ENCODE measurements at places on chromosomes 2 and 18.
A peak's percentile ranks its signal among the peaks of the same experiment; 100 is the strongest.

GRCh38 chr2:117674172-117674571 is 140.3 kb upstream of the DDX18 start:
- DNase-seq, result no peak

GRCh38 chr2:116877274-116877673 is 937.2 kb upstream of the DDX18 start:
- no peak for DNase-seq

DNA sequence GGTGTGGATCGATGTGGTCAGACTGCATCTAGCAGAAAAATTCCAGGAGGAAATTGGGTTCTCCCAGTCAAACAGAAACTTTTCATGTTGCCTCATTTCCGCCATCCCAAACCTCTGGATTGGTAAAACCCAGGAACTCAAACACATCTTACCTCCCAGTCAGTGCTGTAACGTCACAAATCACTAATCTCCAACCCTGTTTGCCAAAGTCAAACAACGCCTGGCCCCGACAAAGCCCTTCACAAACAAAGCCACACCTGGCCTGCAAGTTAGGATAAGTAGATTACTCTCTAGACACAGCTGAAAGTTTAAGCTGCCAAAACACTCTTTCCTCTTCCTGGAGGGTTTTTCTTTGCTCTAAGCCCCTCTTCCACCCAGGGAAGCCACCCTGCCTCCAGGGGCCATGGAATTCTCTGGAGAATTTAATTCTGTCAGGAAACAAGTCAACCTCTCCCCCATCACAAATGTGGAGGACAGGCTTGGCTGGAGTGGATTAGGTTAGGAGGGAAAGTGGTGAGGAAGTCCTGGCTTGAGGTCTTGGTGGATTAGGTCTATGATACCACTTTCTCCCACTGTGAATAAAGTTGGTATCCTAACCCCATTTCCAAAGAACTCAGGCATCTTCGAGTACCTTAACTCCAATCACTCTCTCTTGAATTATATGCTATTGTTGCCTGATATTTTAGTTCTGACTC is 86.7 kb downstream of the LYPD6B start:
- no peak for DNase-seq

GRCh38 chr2:116109471-116109870 is 1667.0 kb downstream of the DPP10 start:
- no peak for DNase-seq

DNA sequence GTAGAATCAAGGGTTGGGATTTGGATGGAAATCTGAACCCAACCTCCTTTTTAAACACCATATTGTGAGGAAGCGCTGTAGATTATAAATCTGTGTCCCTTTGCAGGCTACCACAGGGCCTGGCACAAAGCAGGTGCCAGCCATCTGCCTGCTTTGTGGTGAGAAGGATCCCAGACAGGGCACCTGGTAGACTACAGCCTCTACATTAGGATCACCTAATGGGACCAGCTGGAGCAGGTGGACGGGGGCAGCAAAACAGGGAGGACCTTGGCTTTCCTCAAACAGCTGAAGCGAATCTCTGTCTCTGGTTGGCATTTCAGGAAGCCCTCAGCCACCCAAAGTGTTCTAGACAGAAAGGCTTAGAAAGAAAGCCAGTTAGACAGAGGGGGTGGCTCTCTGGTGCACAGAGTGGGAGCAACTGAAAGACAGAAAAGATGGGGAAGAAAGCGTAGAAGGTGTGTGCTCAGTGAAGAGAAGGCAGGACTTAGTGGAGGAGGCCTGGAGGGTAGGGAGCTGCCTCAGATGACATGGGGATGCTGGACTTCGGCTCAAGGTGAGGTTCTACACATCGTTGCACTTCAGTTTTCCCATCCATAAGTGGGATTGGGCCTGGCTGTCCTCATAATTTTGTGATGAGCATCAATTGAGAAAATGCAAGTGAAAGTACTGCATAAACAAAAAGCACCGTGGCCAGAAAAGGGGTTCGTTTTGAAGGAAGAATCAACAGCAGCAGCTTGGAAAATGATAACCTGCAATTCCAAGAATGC is 350.8 kb downstream of the CYRIA start:
- DNase-seq, result no peak

- DNase-seq, result no peak
These were observed 37.0 kb downstream of the SP100 start for GRCh38 chr2:230453006-230453405.

DNA sequence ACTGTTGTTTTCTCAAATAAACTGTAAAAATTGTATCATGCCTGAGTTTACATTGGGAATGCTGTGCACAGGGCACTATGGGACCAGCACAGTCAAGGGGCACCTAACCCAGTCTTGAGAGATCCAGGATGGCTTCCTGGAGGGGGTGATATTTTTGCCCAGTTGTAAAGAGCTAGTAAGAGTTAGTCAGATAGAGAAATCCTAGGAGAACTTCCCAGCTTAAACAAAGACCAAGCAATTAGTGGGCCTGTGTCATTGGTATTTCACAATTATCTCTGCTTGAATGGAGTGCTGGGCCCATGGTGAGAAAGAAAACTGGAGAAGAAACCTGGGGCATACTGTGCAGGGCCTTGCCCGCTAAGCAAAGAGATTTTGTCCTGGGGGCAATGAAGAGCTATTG is 12.2 kb downstream of the XDH start:
- DNase-seq, result no peak

GRCh38 chr2:215851082-215851481 is 162.3 kb downstream of the MREG start:
- no peak for DNase-seq

- no peak for DNase-seq
These were observed 17.0 kb downstream of the CDC42EP3 start for GRCh38 chr2:37654419-37654818.

DNA sequence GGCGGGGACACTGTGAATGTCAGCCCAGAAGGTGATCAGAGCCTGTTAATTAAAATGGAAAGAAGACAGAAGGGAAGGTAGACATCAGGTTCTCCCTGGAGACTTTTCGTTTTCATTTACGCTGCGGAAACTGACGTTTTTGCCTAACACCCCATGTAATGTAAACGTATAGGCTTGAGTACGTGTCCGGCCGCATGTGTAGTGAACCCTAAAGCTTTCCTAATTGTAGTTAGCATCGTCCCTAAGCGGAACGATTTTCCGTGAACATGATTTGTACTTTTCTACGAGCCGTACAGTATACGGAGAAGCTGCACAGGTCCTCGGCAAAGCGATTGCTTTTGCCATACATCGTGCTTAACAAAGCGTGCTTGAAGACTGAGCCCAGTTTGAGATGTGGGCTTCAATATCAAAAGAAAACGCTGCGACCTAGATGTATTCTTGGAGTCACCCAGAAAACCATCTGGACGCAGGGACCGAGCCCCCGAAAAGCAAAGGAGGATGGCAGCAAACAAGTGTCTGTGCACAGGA is 284 bp downstream of the TIMM21 start:
- DNase-seq, result no peak

GRCh38 chr2:185787227-185788145 is 48.9 kb downstream of the FSIP2 start:
- DNase-seq, result no peak

DNA sequence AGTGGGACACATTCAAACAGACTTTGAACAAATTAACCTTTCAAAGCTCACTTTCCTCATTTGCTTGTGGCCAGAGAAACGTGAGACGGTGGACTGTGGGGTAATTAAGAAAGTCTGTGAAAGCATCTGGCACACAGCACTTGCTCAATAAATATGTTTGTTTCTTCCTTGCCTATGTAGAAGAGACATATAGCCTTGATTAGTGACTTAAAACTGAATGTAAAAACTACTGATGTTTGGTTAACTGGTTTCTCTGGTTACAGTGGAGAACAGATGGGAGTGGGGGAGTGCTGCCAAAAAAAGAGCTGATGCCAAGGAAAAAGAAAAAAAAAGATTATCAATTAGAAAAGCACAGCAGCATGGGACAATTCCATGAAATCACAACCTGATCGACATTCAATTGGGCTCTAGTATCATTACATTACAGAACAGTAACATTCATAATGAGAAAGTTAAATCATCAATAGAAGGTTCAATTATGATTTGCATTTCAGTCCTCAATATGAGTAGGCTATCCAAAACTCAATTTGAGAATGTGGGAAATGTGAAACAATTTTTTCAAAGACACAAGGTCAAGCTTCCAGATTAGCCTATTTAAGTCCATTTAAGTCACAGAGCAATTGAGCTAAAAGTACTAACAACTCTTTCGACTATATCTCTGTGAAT is 14.7 kb downstream of the CUL3 start:
- DNase-seq, result no peak

DNA sequence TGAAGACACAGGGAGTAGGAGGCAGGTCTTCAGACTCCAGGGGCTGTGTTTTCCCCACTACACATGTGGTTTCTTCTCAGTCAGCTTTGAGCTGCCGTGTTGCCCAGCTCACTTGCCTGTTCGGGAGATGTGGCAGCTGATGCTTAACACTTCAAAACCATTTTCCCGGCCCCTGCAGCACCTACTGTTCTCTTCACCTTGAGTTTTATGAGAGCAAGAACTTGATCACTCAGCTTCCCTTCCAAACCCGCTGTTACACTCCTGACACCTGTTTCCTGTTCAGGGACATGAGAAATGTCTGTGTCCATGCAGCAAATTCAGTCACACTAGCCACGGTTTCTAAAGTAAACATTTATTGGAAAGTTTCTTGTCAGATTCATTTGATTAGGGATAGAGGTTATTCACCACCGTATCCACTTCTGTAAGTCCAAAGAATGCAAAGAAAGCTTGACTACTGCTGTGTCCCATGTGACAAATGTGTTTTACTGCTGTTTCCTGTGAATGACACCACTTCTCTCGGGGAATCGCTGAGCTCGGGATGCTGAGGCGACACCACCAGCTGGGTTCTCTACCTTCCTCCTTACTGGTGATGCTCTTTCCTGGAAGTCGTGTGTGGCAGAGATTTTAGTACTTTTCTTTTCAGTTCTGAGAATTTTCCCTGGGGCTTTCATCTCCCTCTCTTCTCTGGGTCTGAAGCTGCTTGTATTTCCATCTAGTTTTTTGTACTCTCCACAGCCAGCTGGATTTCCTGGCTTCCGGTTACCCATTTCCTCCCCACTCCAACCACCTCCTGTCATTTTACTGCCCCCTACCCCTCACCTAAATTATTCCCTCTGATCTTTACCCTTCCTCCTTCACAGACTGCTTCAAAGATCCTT is 91.7 kb downstream of the KLF7 start:
- peak; percentile 44 for DNase-seq

DNA sequence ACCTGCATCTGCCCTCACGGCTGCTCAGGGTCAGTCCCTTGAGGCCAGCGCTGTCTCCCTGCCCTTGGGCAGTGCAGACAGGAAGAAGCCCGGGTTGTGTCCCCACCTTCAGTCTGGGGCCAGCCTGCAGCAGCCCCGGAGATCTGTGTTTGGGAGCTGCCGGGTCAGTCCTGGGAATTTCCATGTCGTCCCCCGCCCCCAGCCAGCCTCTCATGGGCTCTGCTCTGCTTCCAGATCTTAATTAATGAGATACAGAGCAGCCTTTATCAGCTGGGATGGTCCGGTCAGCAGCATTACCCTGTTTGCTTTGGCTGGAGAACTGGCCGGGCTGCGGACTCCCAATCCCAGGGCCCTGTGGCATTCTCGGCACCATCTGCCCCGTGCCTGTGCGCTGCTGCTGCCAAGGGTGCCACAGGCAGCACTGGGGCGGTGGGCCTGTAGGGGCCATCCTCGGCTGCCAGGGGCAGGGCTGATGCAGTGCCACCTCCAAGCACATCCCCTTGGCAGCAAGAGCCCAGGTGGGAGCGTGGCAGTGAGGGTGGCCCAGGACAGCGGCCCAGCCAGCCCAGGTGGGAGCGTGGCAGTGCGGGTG is 2.4 kb downstream of the BOK start:
- DNase-seq, result no peak

- peak; percentile 67 for DNase-seq
These were observed 1.3 kb upstream of the LRP2 start for GRCh38 chr2:169363560-169364150.

DNA sequence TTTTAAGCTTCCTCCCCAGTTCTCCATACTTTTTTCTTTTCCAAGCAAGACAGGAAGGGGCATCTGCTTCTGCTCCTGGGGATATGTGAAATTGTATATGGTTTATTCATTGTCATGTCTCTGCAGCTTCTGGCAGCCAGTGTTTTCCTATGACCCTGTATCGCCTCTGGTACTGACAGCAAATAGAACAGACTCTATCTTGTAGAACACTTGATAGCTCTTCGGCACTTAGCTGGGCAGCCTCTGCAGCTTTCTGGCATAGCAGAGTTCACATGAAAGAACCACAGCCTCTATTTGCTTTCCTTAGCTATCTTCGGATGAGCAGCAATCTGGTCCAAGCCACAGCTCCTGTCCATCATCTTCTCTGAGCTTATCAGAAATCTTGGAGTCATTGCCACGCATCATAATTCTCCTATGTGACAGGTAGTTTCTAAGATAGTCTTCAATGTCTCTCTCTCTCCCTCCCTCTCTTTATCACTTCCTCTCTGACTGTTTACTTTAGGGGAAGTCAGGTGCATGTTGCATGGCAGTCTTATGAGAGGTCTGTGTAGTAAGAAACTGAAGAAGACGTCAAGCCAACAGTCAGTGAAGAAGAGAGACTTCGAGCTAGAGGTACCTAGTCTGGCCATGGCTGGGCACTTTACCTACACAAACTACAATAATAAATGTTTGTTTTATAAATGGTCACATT is 627.7 kb upstream of the CDH2 start:
- DNase-seq, result no peak

- DNase-seq, result no peak
These were observed 30.1 kb upstream of the SERPINE2 start for GRCh38 chr2:224069172-224069571.
